ENCODE measurements at places on chromosomes 5 and 9.

DNA sequence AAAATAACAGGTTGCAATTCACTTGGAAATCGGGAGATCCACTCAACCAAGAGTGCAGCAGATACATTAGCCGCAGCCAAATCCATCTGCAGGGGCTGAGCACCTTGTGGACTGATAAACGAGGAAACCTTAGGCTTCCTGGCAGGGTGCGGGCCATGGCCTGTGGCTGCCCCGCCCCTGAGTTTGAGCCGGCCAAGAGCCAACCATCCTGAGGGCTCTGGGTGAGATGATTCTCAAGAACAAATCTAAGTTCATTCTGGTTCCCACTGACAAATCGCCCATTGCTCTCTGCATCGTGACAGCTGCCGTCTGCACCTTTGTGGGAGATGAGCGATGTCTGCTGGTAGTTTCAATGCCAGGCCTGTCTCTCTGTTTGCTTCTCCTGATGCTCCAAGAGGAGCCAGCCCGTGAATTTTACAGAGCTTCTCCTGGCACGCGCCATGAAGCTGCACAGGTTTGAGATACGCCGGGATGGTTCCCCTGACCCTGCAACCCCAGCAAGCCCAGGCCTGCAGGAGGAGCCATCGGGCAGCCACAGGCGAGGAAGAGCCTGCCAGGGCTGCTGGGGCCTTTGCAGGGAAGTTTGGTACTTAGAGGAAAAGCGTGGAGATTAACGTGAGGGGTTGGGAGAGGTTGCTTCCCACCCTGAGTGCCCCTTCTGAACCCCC lies 154.0 kb downstream of the OLFM1 start:
- H3K27me3 ChIP-seq = no peaks in the 10 kb centered on the region
- no peaks in the 10 kb centered on the region for H3K4me1 ChIP-seq
- H3K27ac ChIP-seq = no peak overlapping the region
- DNase-seq = no peak
- no peak overlapping the region for H3K4me3 ChIP-seq
- H3K36me3 ChIP-seq = no peaks in the 10 kb centered on the region

DNA sequence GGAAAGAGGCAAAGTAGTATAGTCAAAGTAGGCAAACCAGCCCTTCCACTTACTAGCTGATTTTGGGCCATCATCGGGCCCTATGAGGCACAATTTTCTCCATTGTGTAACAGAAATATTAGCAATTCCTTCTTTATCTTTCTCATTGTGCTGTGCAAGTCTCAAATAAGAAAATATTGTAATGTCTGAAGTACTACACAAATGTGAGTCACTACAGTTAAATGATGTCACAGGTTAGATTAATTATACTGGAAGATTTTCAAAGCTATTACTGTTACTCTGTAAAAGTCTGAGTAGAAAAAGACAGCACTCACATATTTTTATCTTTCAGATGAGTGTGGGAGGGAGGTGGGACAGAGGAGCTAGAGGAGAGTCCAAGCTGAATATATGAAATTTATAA lies 12.4 kb upstream of the TMC1 start:
- H3K36me3 ChIP-seq = no peaks in the 10 kb centered on the region
- peaks cover 18% of the 10 kb centered on the region for H3K4me1 ChIP-seq
- H3K27ac ChIP-seq = peak overlapping the region; percentile 83
- H3K27me3 ChIP-seq = no peaks in the 10 kb centered on the region
- no peak for DNase-seq
- H3K4me3 ChIP-seq = peak overlapping the region; percentile 64

DNA sequence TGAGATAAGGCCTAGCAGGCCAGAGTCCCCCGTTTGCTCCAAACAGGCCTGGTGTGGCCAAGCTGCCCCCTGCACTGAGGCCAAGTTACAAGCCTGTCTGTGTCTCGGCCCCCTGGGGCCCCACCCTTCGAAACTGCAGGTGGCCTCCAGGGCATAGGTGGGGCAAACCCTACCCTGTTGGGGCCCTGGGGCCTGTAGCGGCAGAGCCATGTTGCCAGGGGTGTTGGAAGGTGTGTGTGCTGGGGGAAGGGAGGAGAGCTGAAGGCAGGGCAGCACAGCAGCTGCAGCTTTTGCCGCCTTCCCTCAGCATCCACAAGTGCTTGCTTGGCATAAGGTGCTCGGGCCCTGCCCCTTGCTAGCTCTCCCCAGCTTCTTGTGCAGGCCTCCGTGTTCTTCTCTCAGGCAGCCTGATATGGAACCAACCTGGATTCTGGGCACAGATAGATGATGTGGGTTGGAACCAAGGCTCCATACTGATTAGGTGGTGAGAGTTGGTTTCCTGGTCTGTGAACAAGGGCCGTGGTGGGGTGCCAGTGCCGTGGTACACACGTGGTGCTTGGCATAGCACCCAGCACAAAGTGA lies 12.7 kb downstream of the IRF1 start:
- H3K4me3 ChIP-seq = no peak overlapping the region
- DNase-seq = peak; percentile 77
- no peaks in the 10 kb centered on the region for H3K27me3 ChIP-seq
- peak overlapping the region; percentile 73 for H3K27ac ChIP-seq
- H3K4me1 ChIP-seq = peaks cover 60% of the 10 kb centered on the region
- H3K36me3 ChIP-seq = peaks cover 17% of the 10 kb centered on the region

- H3K4me1 ChIP-seq = no peaks in the 10 kb centered on the region
- no peak for DNase-seq
- no peaks in the 10 kb centered on the region for H3K27me3 ChIP-seq
- no peaks in the 10 kb centered on the region for H3K36me3 ChIP-seq
- no peak overlapping the region for H3K27ac ChIP-seq
These were observed 833 bp upstream of the MROH2B start for GRCh38 chr5:41071975-41072374.

- DNase-seq = no peak
- H3K4me3 ChIP-seq = no peak overlapping the region
- H3K36me3 ChIP-seq = peaks cover 8% of the 10 kb centered on the region
- peaks cover 8% of the 10 kb centered on the region for H3K4me1 ChIP-seq
- peak overlapping the region; percentile 29 for H3K27ac ChIP-seq
- peaks cover 65% of the 10 kb centered on the region for H3K27me3 ChIP-seq
These were observed 496 bp downstream of the TLX3 start for GRCh38 chr5:171309276-171310211.

DNA sequence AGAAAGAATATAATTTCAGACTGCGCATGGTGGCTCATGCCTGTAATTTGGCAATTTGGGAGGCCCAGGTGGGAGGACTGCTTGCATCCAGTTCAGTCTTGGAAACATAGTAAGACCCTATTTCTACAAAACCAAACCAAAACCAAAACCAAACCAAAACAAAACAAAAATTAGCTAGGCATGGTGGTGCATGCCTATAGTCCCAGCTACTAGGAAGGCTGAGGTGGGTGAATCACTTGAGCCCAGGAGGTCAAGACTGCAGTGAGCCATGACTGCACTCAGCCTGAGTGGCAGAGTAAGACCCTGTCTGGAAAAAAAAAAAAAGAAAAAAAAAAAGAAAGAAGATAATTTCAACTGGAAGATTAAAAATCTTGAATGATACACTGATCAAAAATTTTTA lies 137.0 kb upstream of the ACOT12 start:
- H3K4me3 ChIP-seq = no peak overlapping the region
- H3K4me1 ChIP-seq = peaks cover 2% of the 10 kb centered on the region
- no peak overlapping the region for H3K27ac ChIP-seq
- H3K36me3 ChIP-seq = no peaks in the 10 kb centered on the region

DNA sequence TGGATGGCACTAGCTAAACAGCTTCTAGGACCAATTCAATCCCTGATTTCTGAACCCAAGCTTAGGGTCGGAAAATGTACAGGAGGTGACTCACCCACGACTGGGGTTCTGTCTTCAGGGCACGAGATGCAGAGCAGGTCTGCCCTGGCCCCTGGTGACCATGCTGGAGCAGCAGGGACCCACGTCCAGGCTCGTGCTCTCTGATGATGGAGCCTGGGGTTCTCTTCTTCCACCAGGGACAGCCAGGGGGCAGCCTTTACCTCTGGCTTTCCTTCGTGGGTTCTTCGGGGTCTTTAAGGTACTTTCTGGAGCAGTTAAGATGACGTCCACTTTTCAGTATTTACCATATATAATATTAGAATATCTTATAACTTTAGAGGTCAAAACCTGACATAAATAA lies 2.1 kb downstream of the CFAP77 start:
- H3K27me3 ChIP-seq = peaks cover 67% of the 10 kb centered on the region
- H3K36me3 ChIP-seq = no peaks in the 10 kb centered on the region
- peak overlapping the region; percentile 17 for H3K4me3 ChIP-seq
- no peak overlapping the region for H3K27ac ChIP-seq

GRCh38 chr5:172010278-172010677 lies 3.8 kb upstream of the FBXW11 start:
- no peak for DNase-seq
- no peak overlapping the region for H3K27ac ChIP-seq
- H3K4me1 ChIP-seq = peaks cover 19% of the 10 kb centered on the region
- H3K4me3 ChIP-seq = no peak overlapping the region

GRCh38 chr5:23234197-23234596 lies 273.2 kb upstream of the PRDM9 start:
- H3K4me1 ChIP-seq = no peaks in the 10 kb centered on the region
- H3K27me3 ChIP-seq = no peaks in the 10 kb centered on the region
- H3K4me3 ChIP-seq = no peak overlapping the region
- H3K36me3 ChIP-seq = no peaks in the 10 kb centered on the region

DNA sequence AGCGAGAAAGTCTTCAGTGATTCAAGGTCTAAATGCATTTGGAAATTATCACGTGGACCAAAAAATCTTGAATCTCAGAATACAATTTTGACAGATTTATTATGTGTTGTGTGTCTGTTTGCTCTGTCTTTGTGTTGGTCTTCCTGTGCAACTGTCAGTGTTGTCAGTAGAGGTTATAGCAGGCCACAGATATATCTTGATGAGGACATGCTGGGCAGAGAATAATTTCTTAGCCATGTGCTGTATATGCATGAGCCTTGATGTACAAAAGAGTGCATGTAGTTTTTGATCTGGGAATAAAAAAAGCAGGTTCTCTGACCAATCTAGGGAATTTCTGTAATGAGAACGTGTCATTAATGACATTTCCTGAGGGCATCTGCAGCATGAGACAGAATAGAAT lies 57.6 kb downstream of the ZSWIM6 start:
- no peaks in the 10 kb centered on the region for H3K27me3 ChIP-seq
- no peak for DNase-seq
- H3K4me1 ChIP-seq = no peaks in the 10 kb centered on the region
- H3K4me3 ChIP-seq = no peak overlapping the region

DNA sequence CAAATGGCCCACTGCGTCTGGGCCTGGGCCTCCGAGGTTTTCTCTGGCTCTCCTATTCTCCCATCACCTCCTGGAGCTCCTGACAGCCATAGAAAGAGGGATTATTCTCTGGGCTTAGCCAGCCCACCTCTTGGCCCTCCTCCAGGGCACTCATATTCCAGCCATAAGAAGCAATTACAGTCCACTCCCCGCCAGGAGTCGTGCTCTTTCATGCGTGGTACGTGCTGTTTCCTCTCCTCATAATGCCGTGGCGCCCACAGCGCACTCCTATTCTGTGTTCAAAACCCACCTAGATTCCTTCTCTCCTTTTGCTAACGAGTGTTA lies 240.8 kb upstream of the ZNF462 start:
- no peaks in the 10 kb centered on the region for H3K27me3 ChIP-seq
- H3K36me3 ChIP-seq = no peaks in the 10 kb centered on the region
- H3K4me1 ChIP-seq = no peaks in the 10 kb centered on the region
- DNase-seq = no peak
- H3K4me3 ChIP-seq = no peak overlapping the region

DNA sequence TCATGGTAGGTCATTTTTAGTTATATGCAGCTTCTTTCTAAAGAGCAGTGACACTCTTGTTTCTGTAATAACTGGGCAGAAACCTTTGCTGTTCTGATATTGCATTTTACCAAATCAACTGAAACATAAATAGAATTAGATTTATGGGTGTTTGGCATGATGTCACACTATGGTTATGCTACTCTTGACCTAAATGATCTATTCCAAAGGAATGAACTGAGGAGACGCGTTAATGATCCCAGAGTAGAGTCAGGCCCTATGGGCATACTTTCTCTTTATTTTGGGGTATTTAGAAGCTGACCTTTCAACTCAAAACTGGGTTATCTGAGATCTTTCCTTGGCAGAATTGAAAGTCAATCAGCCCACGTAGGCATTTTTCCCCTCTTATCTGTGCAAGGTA lies 146.8 kb upstream of the ADAMTSL1 start:
- DNase-seq = no peak
- H3K4me1 ChIP-seq = no peaks in the 10 kb centered on the region
- H3K27me3 ChIP-seq = no peaks in the 10 kb centered on the region
- no peaks in the 10 kb centered on the region for H3K36me3 ChIP-seq

DNA sequence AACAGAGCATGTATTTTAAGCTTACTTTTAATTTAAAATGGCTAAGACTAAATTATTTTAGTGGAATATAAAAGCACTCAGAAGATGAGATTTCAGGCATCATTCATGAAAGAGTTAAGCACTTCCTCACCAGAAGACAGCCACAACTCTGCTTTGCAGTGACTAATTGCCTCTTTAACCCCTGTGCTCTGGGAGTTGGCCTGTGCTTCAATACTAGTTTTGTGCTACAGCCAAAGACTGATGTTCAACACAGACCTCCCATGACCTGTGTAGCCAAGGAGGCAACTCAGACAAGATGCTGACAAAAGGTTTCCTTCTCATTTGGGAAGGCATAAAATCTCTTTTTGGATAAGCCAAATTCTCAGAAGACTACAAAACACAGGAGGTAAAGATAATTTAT lies 353.5 kb downstream of the FBXL17 start:
- H3K27me3 ChIP-seq = no peaks in the 10 kb centered on the region
- H3K27ac ChIP-seq = no peak overlapping the region
- no peak for DNase-seq

DNA sequence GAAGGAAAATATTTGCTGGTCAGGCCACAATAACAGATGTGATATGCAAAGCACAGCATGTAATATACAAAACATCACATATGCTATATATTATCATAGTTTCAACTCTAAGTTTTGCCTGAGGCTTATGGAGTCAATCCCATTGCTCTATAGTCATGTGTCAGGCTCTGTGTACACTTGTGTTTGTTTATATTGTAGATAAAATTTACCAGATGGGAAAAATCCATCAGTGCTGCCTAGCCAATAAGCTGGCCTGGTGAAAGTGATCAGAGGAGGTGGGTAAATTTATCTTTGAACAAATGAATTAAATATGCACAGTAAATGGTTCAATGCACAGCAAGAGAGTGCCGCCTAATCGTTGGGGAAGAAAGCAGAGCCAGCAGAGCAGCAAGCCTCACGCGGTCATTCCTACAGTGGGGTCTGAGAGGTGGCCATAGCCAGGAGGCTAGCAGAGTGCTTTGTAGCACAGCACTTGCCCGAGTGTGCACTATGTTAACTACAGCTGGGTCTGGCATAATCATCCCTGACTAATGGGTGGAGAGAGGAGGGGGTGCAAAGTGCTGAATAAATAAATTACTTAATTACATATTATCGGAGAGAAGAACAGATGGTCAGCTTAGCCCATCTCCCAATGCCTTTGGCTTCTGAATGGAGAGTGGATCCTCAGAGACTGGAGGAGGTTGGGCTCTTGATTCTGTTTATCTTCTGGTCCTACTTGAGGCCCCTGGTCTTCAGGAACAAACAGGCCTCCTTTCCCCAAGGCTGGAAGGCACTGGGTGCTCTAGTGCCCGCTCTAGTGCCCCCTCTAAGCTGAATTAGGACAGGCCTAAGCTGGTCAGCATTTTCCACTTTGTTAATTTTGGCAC lies 153.5 kb downstream of the MAT2B start:
- H3K36me3 ChIP-seq = no peaks in the 10 kb centered on the region
- no peaks in the 10 kb centered on the region for H3K4me1 ChIP-seq
- H3K4me3 ChIP-seq = no peak overlapping the region
